GM12878 (cell line): ENCODE measurements at places on chromosomes 16 and 17.

DNA sequence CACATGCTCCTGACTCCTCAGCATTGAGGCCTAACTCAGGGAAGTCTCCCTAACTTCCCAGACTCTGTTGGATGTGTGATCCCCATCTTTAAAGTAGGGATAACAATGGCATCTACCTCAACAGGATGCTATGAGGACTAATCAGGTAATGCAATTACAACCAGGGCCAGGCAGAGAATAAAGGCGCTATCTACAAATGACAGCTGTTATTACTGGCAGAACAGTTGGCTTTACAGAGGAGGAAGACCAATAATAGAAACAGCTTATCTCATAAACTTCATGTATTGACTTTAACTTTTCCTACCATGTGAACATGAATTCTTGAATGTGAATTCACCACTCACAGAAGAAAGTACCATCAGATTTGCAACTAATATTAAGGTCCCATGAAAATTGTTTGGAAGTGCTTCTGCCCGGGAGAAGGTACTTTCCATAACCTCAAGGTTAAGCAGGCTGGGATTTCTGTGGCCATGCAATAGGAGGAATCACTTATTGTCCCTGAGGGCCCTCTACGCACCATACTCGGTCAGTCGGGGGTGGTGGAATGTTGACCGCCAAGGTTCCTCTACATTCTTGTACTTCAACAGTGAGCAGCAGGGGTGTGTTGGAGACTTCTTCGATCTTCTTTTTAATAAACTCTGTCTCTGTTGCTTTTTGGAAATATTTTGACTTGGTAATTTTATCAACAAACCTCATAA lies 22.6 kb upstream of the ERN1 start:
- no peak for DNase-seq
- no peaks in the 10 kb centered on the region for H3K27me3 ChIP-seq
- H3K36me3 ChIP-seq: peaks cover 5% of the 10 kb centered on the region
- no peak overlapping the region for H3K27ac ChIP-seq
- no peak overlapping the region for H3K4me3 ChIP-seq
- H3K4me1 ChIP-seq: no peaks in the 10 kb centered on the region

DNA sequence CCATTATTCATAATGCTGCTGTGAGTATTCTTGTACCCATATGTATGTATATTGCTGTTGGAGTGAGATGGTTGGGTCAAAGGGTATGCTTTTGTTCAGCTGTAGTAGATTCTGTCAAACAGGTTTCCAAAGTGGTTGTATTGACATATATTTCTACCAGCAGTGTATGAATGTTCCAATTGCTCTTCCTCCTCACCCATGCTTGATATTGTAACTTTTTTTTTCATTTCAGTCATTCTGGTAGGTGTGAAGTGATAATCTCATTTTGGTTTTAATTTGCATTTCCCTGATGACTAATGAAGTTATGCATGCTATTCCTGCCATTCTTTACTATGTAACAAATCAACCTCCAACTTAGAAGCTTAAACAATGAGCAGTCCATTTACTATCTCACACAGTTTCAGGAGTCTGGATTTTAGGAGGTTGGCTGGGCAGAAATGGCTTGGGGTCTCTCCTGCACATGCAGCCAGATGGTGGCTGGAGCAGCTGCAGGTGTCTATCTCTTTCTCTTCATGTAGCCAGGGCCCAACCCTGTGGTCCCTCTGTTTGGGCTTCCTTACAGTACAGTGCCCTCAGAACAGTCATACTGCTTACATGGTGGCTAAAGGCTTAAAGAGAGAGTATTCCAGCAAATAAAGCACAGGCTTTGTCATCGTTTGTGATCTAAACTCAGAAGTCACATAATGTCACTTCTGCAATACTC lies 21.2 kb downstream of the ERAL1 start:
- no peak overlapping the region for H3K27ac ChIP-seq
- H3K4me3 ChIP-seq: no peak overlapping the region
- H3K27me3 ChIP-seq: no peaks in the 10 kb centered on the region
- no peak for DNase-seq

DNA sequence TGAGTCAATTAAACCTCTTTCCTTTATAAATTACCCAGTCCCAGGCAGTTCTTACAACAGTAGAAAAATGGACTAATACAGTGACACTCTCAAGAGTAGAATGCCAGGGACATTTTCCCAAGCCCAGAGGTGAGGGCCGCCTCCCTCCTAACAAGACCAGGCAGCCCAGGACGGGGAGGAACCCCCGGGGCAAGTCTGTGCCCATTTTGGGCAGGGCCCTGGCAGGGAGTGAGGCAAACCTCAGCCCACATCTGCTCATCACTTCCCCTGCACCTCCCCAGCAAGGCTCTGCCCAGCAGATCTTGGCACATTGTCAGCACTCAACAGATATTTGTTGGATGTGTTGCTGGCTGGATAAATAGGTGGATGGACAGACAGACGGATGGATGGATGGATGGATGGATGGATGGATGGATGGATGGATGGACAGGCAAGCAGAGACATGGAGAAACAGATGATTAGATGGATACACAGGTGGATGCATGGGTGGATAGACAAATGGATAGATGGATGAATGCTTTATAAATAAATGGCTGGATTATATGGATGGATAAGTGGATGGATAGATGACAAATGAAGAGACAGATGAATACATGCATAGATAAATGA lies 271.3 kb downstream of the PARN start:
- no peak overlapping the region for H3K27ac ChIP-seq
- no peak for DNase-seq
- no peaks in the 10 kb centered on the region for H3K27me3 ChIP-seq
- H3K36me3 ChIP-seq: no peaks in the 10 kb centered on the region

GRCh38 chr16:68401871-68402747 lies 46.2 kb downstream of the SMPD3 start:
- H3K27me3 ChIP-seq: no peaks in the 10 kb centered on the region
- no peaks in the 10 kb centered on the region for H3K36me3 ChIP-seq
- DNase-seq: no peak

DNA sequence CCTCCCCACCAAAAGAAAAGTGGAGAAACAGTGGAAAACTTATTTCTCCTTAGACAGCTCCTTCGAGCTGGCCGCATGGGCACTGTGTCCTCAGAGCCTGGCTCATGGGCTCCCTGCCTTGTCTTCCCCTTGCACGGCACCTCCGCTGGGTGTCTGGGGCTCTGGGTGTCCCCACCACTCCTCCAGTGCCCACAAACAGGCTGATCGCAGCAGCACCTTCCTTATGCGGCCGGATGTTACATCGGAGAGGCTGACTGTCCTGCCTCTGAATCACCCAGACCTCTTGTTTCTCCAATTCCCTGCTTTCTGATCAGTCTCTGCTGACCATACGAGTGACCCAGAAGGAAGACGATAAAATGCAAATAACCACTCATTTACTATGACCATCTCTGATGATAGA lies 121.7 kb downstream of the SLC39A11 start:
- no peaks in the 10 kb centered on the region for H3K27me3 ChIP-seq
- no peak for DNase-seq
- no peak overlapping the region for H3K27ac ChIP-seq
- H3K4me1 ChIP-seq: no peaks in the 10 kb centered on the region
- H3K4me3 ChIP-seq: no peak overlapping the region

- H3K27me3 ChIP-seq: peaks cover 10% of the 10 kb centered on the region
- no peaks in the 10 kb centered on the region for H3K4me1 ChIP-seq
- no peak overlapping the region for H3K27ac ChIP-seq
- H3K36me3 ChIP-seq: no peaks in the 10 kb centered on the region
Measured at GRCh38 chr17:16491131-16491702, 776 bp downstream of the LRRC75A start.

- H3K27me3 ChIP-seq: no peaks in the 10 kb centered on the region
- H3K27ac ChIP-seq: no peak overlapping the region
- no peak overlapping the region for H3K4me3 ChIP-seq
- no peaks in the 10 kb centered on the region for H3K36me3 ChIP-seq
- DNase-seq: no peak
- no peaks in the 10 kb centered on the region for H3K4me1 ChIP-seq
Measured at GRCh38 chr17:13702266-13702665, 100.5 kb upstream of the HS3ST3A1 start.

GRCh38 chr17:38705803-38706504 lies 881 bp downstream of the MLLT6 start:
- H3K27ac ChIP-seq: peak overlapping the region; percentile 78
- no peak for DNase-seq
- peak overlapping the region; percentile 99 for H3K4me3 ChIP-seq
- H3K27me3 ChIP-seq: no peaks in the 10 kb centered on the region
- peaks cover 14% of the 10 kb centered on the region for H3K36me3 ChIP-seq

GRCh38 chr16:730666-731509 lies 4.0 kb downstream of the HAGHL start:
- peaks cover 24% of the 10 kb centered on the region for H3K4me1 ChIP-seq
- peaks cover 7% of the 10 kb centered on the region for H3K36me3 ChIP-seq
- H3K27ac ChIP-seq: no peak overlapping the region

- H3K4me3 ChIP-seq: no peak overlapping the region
- H3K36me3 ChIP-seq: no peaks in the 10 kb centered on the region
- H3K4me1 ChIP-seq: no peaks in the 10 kb centered on the region
Measured at GRCh38 chr17:76881966-76882365, 13.8 kb downstream of the MGAT5B start.

DNA sequence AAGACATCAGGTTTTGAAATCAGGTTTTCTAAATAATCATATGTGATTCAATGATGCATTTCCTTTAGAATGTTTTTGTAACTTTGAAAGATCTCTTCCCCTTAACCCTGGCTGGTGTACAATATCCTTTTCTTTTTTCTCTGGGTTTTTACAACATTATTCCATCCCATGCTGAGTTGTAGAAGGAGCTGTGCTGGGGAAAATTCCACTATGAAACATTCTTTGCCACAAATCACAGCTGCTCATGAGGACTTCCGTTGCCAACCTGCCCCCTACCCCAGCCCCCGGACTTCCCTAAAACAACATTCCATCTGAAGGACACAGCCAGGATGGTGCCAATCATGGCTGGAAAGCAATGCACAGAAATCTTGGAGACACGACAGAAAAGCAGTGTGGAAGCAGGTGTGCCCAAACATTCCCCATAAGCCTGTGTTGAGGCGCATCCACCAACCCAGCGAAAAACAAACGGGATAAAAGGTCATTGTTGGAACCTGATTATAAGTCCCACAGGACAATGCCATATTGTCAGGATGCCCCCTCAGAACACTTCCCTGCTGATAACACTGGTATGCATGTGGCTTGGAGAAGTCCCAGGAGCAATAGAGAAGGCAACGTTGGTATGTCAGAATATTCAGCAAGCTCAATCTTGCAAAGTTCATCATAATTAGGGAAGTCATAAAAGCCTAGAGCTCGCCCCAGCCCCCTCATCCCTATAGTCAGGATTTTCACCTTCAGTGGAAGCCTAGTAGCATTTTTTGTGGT lies 475.0 kb downstream of the HS3ST3B1 start:
- no peak for DNase-seq
- no peak overlapping the region for H3K4me3 ChIP-seq
- no peak overlapping the region for H3K27ac ChIP-seq

- H3K4me3 ChIP-seq: no peak overlapping the region
- no peaks in the 10 kb centered on the region for H3K4me1 ChIP-seq
- H3K27ac ChIP-seq: no peak overlapping the region
- H3K36me3 ChIP-seq: no peaks in the 10 kb centered on the region
- no peak for DNase-seq
- peaks cover 3% of the 10 kb centered on the region; the same call in 1 of the 2 replicates for H3K27me3 ChIP-seq
Measured at GRCh38 chr16:79336437-79337229, 263.9 kb downstream of the MAF start.

DNA sequence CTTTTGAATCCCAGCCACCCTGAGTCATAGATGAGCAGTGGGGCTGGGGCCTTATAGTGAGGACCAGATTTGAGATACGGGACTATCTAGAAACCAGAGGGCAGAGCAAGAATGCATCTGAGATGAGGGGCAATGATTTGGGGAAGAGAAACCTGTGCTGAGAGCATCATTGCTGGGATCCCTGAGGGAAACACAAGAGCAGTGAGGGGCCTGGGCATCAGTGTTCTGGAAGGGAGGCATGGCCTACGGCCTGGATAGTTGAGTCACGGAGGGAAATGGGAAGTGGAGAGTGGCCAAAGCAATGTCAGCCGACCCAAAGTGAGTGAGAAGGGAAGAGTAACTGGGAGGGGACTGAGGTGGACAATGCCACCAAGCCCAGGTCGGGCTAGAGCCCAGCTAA lies 5.2 kb downstream of the CAMTA2 start:
- no peak for DNase-seq
- no peaks in the 10 kb centered on the region for H3K27me3 ChIP-seq
- peaks cover 16% of the 10 kb centered on the region; the same call in 1 of the 2 replicates for H3K36me3 ChIP-seq

DNA sequence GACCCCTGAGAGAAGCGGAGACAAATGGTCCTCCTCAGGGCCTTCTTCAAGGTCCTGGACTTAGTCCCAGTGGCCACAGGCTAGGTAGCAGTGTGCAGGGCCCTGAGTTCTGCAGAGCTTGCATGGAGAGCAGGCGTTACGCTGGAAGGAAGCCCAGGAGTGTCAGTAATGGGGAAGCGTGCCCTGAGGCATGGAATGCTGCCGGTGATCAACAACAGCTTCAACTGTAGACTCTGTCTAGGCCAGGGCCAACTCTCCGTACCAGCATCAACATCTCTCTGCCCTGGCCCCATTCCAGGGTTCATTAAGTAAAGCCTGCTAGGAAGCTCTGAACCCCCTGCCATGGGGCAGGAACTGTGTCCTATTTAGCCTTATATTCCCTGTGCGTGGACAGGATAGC lies 568 bp upstream of the TNK1 start:
- H3K4me3 ChIP-seq: no peak overlapping the region
- H3K27me3 ChIP-seq: peaks cover 5% of the 10 kb centered on the region
- no peak for DNase-seq
- H3K27ac ChIP-seq: no peak overlapping the region
- H3K4me1 ChIP-seq: peaks cover 8% of the 10 kb centered on the region; the same call in 1 of the 2 replicates

DNA sequence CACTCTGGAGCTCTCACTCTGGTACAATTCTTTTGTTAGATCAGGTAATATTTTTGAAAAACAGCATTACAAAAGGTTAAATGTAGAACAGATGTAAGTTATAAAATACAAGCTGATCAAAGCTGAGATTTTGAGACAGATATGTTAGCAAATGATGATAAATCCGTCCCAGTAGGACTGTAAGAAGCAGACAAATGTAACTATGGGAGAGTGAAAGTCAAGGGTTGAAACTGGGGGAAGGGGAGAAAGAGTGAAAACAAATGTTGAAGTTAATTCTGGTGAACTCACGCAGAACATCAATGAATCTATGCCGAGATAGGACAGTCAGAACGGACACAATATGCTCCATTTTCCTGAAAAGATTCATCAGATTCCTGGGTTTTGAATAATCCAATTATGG lies 298.9 kb upstream of the IRX5 start:
- no peaks in the 10 kb centered on the region for H3K4me1 ChIP-seq
- H3K4me3 ChIP-seq: no peak overlapping the region
- H3K36me3 ChIP-seq: no peaks in the 10 kb centered on the region
- DNase-seq: no peak
- no peak overlapping the region for H3K27ac ChIP-seq
